ENCODE measurements at places on chromosomes 13 and 19. TPM values are rescaled to one million over a fixed set of nuclear protein-coding genes. Genes with fewer than 3 reads are reported as not detected.

DNA sequence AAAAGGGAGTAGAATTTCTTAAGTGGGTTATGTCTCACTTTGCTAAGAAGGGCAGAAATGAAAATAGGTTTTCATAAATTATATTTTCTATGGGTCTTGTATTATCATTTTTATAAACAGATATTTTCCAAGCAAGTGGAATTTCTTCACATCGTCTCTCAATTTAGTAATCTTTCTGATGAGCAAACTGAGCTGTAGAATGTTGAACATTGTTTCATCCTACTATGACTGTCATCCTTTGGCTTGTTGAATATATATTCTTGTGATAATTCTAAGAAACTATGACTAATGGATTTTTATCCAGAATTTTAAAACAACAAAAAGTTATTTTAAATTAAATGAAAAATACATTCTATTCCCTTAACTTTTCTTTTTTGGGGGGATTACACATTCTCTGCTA is 313.8 kb downstream of the ENOX1 start:
- DNase-seq = no peak

GRCh38 chr19:13053238-13053637 is 49.4 kb downstream of the LYL1 start:
- DNase-seq = no peak

- no peak for DNase-seq
Measured at GRCh38 chr13:23656637-23657371, 86.6 kb downstream of the TNFRSF19 start.

DNA sequence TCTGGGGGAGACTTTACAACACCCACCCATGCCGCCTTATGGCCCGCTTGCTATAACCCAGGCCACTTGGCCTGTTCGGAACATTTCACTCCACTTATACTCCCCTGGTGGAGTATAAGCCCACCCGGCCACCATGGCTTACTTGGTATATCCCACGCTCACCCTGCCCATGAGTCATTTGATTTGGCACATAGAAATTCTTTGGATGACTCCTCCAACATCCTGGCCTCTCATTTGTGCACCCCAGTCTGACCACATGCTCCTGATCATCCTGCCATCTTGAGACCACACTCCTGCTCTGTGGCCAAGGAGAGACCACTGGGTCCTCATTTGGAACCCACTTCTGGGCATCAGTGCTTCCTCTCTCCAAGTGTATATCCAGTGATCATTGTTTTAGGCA is 5.2 kb downstream of the SPACA6 start:
- no peak for DNase-seq

LRP3 gene
- total RNA-seq = 27.2 TPM

FSTL3 gene
- total RNA-seq = 116 TPM

Measured in aorta (tissue), 5 donors.